Hematopoietic multipotent progenitor cell treated with erythropoietin and hydrocortisone succinate and interleukin-3 and kit ligand, for 17 days (in vitro differentiated cells): ENCODE measurements at places on chromosomes 1 and 21.
A peak's percentile ranks its signal among the peaks of the same experiment; 100 is the strongest.

GRCh38 chr1:43573066-43573800, 42.5 kb downstream of the PTPRF start:
- DNase-seq, result no peak

- DNase-seq, result no peak
These were observed 4.4 kb upstream of the MAPKAPK2 start for GRCh38 chr1:206680279-206680678.

DNA sequence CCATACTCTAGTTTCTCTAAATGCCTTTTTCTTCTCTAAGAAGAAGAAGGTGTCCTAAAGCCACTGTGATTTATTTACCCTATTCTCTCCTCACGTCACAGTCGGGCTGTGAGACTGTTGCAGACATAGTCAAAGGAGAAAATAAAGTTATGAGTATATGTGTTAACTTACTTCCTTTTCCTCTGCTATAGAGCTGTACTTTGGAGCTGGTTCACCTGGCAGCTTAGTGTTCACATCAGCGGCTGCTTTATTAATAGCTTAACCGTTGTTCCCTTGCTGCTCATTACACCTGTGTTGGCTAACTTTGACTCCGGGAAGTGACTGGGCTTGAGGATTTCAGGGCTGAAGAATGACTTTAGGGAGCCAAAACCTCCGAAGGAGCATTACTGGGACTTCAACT, 3.6 kb downstream of the PFKFB2 start:
- no peak for DNase-seq

DNA sequence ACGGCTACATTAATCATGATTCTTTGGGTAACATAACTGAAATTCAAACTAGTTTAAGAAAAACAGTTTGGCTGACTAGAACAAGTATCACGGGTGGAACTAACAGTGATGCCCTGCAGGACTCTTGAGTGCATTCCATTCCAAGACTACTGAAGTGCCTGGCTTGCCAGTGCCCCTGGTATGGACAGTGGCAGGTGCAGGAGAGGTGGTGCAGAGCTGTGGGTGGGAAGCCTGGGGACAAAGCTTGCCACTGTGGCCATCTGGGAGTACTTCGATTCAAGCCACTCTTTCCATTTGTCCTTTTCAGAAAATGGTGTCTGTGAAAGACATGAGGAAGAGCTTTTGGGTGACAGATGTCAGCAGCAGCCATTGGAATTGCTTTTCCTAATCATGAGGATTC, 166.5 kb downstream of the RRAGC start:
- DNase-seq, result no peak

GRCh38 chr1:22271847-22272801, 129.2 kb upstream of the WNT4 start:
- DNase-seq, result no peak

- peak; percentile 70 for DNase-seq
These were observed 7.6 kb downstream of the DCLRE1B start for GRCh38 chr1:113912594-113913311.

- DNase-seq, result no peak
These were observed 1.6 kb upstream of the IFNGR2 start for GRCh38 chr21:33401630-33401992.

DNA sequence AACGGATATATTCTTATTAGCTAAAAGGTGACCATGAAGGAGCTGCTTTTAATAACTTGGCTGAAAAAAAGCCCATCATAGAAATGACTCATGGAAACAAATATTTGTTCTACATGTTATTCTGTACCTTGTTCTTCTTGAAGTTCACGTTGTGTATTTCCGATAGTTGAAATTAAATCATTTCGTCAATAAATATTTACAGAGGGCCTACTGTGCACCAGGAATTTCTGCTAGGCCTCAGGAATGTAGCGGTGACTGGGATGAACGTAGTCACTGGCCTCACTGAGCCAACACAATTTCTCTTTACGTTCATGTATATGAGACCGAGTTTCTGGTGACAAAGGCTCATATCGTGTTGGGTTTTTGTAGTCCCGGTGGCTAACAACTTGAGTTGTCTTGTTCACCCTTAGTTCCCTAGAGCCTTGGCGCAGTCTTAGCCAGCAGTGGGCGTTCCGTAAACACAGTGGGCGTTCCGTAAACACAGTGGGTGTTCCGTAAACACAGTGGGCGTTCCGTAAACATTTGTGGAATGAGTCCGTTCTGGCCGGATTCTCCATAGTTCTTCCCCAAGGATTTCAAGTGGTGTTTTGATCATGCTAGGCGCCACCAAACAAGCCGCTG, 53.2 kb upstream of the VAMP3 start:
- no peak for DNase-seq

- no peak for DNase-seq
These were observed 4.0 kb downstream of the DIRAS3 start for GRCh38 chr1:68046423-68046822.

GRCh38 chr1:25428475-25429166, 2.1 kb upstream of the MACO1 start:
- peak; percentile 63 for DNase-seq

- DNase-seq, result no peak
These were observed 6.7 kb downstream of the AADACL3 start for GRCh38 chr1:12722626-12723025.

- DNase-seq, result no peak
These were observed 157.1 kb downstream of the DSCAM start for GRCh38 chr21:40689840-40690360.

DNA sequence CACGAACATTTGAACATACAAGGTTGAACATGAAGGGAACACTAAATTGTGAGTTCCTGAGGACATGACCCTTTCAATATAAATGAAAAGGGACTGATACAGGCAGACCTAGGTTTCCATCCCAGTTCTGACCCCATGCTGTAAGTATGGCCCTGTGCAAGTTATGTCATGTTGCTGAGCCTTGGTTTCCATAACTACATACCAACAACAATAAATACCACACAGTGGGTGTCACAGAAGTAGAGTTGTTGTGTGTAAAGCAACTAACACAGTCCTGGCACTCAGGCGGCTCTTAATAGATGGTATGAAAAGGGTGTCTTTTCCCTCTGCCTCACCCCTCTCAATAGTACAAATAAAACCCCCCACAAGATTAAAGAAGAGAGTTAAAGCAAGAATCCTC, 140.8 kb downstream of the LMX1A start:
- no peak for DNase-seq

DNA sequence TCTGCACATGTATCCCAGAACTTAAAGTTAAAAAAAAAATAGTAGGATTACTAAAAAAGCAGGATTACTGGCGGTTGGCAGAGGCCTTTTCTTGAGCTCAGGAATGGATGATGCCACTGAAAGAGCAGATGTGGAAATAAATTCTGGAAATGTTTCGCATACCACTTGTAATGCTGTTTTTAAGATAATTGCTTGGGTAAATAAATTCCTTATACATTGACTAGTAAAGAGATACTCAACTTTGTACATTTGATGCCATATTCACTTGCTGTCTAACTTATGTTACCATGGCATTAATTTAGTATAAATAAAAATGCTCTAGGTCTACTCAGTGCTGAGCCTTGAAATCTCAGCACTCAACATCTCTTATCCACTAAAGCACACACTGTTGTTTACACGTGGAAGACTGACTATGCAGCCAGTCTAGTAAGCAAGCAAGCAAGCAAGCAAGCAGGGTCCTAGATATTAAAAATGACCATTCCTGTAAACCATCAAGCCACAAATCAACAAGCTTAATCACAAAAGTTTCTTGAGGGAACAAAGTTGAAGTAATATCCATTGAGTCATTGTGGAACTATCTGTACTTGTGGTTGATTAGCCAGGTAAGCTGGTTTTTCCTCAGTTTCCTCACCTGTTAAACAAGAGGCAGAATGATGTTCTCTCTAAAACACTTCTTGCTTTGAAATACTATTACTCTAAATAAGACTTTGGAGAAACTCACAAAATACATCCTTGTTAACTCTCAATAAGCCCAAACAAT, 1.7 kb upstream of the RASAL2 start:
- DNase-seq, result no peak

DNA sequence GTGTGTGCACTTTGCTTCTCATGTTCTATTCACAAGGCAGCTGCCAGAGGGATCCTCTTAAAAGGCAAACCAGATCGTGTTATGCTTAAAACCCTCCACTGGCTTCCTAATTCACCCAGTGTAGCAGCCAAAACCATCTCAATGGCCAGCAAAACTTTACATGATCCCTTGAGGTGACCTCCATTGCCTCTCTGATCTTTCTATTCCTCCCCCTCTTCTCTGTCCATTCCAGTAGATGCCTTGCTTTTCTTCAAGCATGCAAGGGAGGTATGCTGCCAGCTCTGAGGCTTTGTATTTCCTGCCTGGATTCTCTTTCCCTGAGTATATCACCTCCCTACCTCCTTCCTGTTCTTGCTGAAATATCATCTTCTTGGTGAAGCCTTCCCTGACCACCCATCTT, 93.2 kb upstream of the KCNK2 start:
- DNase-seq, result no peak
